Activated CD4-positive, alpha-beta T cell treated with anti-CD3 and anti-CD28 coated beads, Interleukin-2, amount 50 U/mL, for 24 hours (primary cell): ENCODE measurements at places on chromosomes 6 and 20.

DNA sequence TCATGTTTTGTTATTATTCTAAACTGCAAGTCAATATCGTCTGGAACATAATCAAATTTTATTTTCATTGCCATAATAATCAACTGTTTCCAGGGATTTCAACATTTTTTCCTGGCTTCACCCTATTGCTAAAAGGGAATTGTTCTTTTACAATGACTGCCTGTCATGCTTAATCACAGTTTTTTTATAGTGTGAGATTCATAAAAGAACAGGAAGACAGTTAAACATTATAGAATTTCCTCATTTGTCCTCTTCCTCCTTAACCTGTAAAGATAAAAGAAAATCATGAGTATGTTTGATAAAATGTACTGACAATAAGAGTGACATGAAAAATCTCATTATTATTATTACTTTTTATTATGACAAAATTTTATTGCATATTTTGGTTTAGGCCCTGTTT is 73.3 kb upstream of the CENPW start:
- no peak for DNase-seq

GRCh38 chr6:95576218-95576997 is 927 bp upstream of the MANEA start:
- DNase-seq = no peak

DNA sequence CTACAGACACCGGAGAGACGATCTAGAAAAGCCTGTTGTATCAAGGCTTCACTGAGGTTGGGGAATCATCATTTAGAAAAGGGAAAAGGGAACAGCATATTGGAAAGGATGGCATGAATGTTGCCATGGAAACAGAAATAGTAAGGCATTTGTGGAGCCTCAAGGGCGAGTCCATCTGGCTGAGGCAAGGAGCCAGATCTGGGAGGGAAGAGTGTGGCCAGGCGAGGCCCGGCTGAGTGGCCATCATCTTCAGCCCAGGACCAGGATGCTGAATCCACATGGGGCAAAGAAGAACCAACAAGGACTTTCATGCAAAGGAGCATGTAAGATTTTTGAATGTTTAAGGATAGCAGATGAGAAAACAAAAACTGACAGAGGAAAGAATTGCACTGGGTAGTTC is 85.8 kb downstream of the MAP3K5 start:
- no peak for DNase-seq

GRCh38 chr6:135922746-135923145 is 71.2 kb downstream of the PDE7B start:
- no peak for DNase-seq

- no peak for DNase-seq
These were observed 667.3 kb upstream of the CITED2 start for GRCh38 chr6:140041571-140042332.

DNA sequence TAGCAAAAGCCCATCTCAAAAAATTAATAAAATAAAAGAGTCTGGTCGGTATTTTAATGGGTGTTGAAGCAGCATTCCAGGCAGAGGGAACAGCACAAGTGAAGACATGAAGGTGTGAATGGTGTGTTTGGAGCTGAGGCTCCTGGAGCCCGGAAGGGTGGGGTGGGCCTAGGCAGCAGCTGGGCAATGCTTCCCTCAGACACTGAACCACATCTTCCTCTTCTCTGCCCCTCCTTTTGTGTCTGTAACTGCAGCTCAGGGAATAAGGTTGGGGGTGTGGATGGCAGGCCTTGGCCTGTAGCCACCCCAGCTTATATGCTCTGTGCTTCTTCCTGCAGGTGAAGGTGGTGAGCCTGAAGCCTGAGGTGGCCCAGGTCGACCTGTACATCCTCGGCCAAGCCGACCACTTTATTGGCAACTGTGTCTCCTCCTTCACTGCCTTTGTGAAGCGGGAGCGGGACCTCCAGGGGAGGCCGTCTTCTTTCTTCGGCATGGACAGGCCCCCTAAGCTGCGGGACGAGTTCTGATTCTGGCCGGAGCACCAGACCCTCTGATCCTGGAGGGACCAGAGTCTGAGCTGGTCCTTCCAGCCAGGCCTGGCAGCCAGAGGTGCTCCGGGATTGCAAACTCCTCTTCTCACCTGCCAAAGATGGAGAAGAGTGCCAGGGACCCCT is 26.6 kb downstream of the POFUT1 start:
- no peak for DNase-seq

DNA sequence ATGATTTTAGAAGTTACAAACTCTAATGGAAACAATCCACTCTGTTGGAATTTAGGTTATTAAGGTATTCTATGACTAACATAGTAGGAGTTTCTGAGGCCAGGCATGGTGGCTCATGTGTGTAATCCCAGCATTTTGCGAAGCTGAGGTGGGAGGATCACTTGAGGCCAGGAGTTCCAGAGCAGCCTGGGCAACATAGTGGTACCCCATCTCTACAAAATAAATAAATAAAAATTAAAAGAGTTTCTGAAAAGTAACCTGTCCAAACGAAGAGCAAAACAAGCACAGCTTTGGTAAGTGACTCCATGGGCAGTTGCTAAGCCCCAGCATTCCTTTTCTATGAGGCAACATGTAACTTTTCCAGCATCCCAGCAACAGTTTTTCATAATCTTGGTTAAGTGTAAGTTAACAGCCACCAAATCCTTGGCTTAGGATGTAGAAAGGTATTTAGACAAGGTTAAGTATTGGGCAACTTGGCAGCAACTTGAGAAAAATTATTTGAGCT is 86.3 kb downstream of the SOX4 start:
- DNase-seq = no peak

DNA sequence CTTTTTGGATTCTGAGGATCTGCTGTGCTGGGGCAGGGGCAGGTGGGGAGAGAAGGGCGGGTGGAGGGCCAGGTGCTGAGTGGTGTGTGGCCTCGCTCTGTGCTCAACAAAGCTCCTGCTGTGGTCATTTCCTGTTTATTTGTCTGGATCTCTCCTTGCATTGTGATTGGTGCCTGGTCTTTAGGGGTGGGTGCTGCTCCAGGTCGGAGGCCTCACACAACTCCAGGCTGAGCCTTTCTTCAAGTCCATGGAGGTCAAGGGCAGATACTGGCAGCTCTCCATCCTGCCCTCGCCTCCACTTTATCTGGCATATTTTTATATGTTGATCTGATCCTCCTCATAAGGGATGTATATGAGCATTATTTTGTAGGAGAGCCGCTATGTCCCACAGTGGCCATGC is 36.2 kb downstream of the HLA-F start:
- no peak for DNase-seq

GRCh38 chr6:85135376-85136094 is 314.3 kb upstream of the NT5E start:
- no peak for DNase-seq

DNA sequence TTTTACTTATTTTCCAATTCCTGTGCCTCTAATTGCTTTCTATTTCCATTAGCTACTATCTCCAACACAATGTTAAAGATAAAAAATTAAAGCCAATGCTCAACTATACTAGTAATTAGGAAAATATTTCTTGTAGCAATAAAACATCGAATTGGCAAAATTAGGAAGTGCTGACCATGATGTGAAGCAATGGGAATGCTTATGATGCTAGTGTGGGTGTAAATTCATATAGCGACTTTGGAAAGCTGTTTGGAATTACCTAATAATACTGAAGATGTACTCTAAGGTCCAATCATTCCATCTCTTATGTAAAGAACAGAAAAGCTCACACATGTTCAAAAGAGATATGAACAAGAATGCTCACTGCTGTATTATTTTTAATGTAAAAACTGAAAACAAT is 78.2 kb downstream of the UBE3D start:
- no peak for DNase-seq
